ENCODE measurements at places on chromosomes 7 and 10.

DNA sequence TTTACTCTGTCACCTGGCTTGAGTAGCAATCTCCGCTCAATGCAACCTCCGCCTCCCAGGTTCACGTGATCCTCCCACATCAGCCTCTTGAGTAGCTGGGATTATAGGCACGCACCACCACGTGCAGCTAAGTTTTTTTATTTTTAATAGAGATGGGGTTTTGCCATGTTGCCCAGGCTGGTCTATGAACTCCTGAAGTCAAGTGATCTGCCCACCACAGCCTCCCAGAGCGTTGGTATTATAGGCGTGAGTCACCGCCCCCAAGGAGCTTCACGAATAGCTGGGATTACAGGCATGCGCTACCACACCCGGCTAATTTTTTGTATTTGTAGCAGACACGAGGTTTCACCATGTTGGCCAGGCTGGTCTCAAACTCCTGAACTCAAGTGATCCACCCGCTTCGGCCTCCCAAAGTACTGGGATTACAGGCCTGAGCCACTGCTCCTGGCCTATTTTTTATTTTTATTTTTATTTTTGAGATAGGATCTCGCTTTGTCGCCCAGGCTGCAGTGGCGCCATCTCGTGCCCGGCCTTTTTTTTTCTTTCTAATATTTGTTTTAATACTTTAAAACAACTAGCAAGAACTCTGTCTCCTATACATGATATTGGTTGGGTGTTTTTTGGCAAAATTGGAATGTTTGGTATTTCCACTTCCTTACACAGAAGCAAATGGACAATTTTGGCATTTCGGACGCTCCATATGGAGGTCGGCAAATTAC is 1.1 kb downstream of the EFCAB10 start:
- no peak for DNase-seq

GRCh38 chr7:74262639-74263398 is 8.6 kb upstream of the RFC2 start:
- no peak for DNase-seq

- no peak for DNase-seq
Observed at GRCh38 chr7:100728196-100728595, 5.2 kb upstream of the ZAN start.

DNA sequence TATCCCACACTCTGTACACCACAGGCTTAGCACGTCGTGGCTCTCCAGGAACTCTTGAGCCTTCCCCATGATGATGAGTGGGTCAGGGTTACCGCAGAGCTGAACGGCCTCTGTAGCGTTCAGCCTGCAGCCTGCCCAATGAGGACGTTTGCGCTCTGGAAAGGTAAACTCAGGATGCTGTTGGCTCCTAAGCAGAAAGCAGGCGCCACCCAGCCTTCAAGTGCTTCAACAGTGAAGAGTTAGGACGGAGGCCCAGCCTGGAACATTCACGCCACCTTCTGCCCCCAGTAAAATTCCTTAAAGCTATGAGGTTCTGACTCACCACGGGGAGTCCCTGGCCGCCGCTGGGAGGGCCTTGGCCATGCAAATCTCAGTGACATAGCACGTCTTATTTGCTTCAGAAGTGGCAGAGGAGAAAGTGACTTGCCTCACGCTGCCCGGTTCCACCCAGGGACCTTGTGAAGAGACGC is 161.5 kb upstream of the SH2B2 start:
- no peak for DNase-seq

DNA sequence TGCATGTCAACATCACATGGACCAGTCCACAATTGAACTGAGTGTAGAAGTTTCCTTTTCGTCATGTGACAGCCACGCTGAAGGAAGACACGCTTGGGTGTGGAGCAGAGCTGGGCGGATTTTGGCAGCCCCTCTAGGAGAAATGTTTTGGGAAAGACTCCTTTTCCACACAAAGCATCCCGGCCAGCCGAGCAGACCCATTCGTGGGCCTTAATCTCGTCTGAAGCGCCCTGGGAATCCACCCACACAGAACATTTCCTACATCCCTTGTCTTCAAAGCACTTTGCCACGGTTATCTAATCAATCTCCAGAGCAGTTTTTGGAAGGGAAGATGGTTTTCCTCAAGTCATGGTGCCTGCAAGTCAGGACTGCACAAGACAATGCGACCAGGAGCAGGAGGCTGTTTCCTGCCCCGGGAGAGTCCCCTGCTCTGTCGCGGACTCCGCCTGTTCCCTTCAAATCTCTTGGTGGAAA is 8.4 kb upstream of the IFT22 start:
- no peak for DNase-seq

DNA sequence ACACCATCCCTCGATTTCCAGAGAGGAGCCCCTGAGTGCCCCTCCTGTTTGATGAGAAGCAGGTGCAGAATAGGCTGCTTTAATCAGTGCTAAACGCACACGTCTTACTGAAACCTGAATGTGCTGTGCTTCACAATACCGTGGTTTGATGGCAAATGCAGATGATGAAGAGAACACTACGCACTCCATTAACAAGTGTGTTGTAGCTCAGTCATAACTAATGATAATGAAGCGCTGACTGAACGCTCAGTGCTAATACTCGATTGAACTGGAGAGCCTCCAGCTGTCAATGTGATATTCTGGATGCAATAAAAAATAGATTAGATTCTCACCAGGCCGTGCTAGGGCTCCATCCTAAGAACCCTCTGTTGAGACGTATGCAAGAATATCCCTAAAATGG is 279.7 kb upstream of the PLPP4 start:
- no peak for DNase-seq

DNA sequence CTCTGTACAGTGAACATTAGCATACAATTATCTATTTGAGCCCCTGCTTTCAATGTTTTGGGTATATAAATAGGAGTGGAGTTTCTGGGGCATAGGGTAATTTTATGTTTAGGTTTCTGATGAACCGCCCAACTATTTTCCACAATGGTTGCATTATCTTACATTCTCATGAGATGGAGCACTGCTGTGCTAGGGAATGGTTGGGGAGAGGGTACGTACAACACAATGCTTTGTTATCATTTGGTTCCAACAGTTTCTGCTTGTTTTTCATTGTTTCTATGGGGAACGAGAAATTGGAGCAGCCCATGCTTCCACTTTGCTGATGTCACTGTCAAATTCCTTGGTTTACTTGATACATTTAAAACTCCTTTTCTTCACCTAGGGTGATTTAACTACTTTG is 1115.3 kb downstream of the REEP3 start:
- DNase-seq = no peak

GRCh38 chr10:90602862-90603610 is 254.8 kb downstream of the HTR7 start:
- DNase-seq = no peak

DNA sequence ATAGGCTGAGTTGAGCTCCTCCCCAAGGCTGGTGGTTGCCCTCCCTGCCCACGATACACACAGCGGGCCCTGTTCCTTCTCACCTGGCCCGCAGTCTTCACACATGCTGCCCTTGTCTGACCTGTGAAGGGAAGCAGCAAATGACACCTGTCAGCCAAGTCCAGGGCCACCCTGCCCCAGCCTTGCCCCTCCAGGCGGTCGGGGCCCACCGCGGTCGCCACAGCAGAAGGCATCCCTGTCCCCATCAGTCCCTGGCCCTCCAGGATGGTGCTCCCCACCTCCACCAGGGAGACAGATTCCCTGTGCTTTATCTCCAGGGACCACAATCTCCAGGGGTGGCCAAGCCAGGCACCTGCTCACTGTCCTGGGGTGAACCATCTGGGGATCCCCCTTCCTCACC is 81.2 kb upstream of the TMEM248 start:
- DNase-seq = no peak

Measured in stimulated activated CD4-positive, alpha-beta T cell treated with anti-CD3 and anti-CD28 coated beads, Interleukin-4, amount 100 ng/mL, for 4 hours (primary cell).